ENCODE measurements at places on chromosomes 5 and 9.

DNA sequence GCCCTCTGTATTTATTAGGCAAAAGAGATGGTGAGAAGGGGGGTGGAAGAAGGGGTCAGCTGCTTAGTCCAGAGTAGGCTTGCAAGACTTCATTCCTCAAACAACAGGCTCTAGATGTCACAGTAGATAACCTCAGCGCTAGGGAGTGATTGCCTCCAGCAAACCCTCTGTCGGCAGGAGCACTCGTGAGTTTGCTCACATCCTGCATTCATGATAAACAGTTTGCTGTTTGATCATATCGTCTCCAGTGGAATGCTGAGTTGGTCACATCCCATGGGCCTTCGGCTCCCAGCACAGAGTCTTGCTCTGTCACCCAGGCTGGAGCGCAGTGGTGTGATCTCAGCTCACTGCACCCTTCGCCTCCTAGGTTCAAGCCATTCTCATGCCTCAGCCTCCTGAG is 3.6 kb downstream of the TTC23L start:
- DNase-seq = no peak

GRCh38 chr9:81801190-81801589 is 111.8 kb upstream of the TLE1 start:
- DNase-seq = no peak

DNA sequence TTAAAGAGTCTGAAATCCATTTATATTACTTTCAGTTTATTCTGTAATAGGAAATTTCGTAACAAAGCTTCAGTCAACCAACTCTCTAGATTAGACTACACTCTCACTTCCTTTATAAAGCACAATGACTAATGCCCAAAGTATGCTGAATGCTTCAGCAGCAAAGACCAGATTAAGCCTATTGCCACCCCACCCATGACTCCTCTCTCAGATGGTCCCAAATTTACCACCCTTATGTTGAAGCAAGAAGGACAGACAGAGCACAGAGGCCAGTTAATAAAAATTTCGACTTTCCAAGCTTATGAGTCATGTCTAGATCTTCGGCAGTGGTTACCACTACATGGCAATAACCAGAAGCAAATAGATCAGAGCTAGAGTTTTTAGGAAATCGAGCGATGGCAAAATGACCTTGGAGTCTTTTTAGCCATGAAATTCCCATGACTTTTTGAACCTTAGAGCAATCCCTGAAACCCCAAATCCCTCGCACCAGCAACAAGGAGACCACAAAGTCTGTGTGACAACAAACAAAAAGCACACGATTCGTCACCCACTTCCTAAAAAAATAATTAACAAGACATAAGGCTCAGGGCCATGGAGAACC is 287.8 kb upstream of the RASA1 start:
- DNase-seq = no peak

- DNase-seq = no peak
Measured at GRCh38 chr5:95392593-95393182, 1.5 kb downstream of the FAM81B start.

GRCh38 chr9:113892861-113893491 is 16.9 kb downstream of the ZNF618 start:
- DNase-seq = no peak

- DNase-seq = no peak
Measured at GRCh38 chr9:81717747-81718077, 28.4 kb upstream of the TLE1 start.

DNA sequence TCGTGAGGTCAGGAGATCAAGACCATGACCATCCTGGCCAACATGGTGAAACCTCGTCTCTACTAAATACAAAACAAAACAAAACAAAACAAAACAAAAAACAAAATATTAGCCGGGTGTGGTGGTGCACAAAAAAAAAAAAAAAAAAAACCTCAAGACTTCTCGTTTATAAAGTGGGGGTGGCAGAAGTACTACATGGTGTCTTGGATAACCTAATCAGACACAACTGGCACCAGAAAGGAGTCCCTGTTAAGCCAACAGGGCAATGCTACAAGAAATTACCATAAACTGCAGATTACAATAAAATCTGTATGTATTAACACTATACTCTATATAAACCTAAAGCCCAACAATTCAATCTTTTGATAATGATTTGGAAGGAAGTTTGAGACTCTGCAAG is 50.0 kb downstream of the SERINC5 start:
- no peak for DNase-seq

- no peak for DNase-seq
Measured at GRCh38 chr5:127389601-127390000, 99.0 kb downstream of the MEGF10 start.

All from CD8-positive, alpha-beta T cell (primary cell).